Progenitor cell of endocrine pancreas (in vitro differentiated cells): ENCODE measurements at places on chromosomes 16 and 17.

DNA sequence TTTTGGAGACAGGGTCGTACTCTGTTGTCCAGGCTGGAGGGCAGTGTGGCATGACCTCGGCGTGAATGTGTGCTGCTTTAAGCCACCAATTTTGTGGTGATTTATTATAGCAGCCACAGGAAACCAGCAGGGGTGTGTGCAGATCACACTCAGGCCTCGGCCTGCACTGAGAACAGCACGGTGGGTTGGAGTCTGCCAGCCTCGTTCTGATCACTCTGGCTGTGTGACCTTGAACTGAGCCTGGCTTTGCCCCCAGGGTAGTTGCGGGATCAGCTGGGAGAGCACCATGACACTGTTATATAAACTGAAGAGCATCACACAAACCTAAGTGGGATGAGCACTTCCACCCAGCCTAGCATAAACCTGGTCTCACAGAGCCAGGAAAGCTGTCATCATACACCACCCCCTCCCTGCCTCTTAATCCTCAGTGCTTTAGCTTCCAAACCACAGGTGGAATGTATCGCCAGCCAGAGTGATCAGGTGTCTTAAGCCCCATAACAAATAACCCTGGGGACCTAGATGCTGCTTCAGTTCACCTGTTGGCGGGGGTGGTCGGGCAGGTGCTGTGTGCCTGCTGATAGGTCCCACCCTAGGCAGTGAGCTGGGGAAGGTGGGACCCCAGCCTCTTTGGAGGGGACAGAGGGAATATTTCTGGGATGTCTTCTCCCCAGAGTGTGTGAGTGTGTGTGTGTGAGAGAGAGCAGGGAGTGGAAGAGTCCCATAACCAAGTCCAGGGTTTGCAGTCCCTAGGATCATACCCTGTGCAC, 28.6 kb upstream of the NDRG4 start:
- no peak for DNase-seq

DNA sequence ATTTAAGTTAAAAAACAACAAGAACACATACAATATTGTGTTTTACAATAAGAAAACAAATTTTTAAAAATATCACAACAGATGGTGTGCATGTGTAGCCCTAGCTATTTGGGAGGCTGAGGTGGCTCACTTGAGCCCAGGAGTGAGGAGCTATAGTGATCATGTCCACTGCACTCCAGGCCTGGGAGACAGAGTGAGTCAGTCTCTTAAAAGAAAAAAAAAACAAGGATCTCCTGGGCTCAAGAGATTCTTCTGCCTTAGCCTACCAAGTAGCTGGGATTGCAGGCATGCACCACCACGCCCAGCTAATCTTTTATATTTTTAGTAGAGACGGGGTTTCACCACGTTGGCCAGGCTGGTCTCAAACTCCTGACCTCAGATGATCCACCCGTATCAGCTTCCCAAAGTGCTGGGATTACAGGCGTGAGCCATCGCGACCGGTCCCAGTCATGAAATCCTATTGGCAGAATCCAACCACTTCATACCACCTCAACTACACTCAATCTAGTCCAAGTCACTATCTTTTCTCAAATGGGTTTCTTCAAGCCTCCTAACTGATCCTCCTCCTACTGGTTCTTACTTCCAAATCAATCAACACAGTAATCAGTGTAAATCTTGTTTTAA, 55.0 kb downstream of the STH start:
- no peak for DNase-seq

- no peak for DNase-seq
These were observed 64.2 kb downstream of the GNA13 start for GRCh38 chr17:64992325-64992802.

- no peak for DNase-seq
These were observed 31.7 kb downstream of the ABCC6 start for GRCh38 chr16:16191493-16192167.

- DNase-seq = no peak
These were observed 21.4 kb downstream of the PIK3R5 start for GRCh38 chr17:8944083-8944482.
